ENCODE measurements at places on chromosomes 13 and 19.

- DNase-seq = no peak
Observed at GRCh38 chr13:70034286-70034685, 73.3 kb upstream of the ATXN8OS start.

GRCh38 chr13:45406421-45406820 lies 11.8 kb downstream of the SLC25A30 start:
- no peak for DNase-seq

GRCh38 chr19:3737487-3738205 lies 23.8 kb downstream of the APBA3 start:
- DNase-seq = no peak

DNA sequence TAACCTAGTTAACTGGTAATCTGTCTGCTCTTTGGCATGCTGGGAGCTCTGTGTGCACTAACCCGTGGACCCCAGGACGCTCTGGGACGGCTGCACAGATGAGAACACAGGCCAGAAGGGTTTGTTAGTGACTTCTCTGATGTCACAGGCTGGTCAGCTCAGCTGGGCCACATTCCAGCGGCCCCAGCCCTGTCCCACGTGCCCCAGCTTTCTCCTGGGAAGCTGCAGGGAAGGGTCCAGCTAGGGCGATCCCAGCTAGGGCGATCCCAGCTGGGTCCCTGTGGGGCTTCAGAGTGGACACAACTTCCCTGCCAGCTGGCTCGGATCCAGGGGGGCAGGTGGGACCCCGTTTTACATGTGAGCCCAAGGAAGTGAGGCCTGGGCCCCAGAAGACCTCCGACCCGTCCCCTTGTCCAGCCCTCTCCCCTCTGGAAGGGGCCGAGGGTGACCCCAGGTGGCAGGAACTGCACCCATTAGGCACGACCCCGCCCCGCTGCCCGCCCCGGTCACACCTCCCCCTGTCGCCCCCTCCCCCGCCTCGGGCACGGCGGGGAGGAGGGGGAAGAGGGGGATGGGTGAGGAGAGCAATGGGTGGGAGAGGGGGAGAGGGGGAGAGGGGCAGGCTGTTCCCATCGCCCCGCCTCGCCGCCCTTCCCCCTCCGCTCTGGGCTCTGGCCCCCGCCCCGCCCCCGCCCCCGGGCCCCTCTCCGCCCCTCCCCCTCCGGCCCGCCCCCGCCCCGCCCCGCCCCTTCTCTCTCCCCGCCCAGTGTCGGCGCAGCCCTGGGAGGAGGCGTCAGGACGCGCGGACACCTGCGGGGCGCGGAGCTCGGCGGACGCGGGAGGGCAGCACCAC lies 75.2 kb upstream of the MCF2L start:
- no peak for DNase-seq

DNA sequence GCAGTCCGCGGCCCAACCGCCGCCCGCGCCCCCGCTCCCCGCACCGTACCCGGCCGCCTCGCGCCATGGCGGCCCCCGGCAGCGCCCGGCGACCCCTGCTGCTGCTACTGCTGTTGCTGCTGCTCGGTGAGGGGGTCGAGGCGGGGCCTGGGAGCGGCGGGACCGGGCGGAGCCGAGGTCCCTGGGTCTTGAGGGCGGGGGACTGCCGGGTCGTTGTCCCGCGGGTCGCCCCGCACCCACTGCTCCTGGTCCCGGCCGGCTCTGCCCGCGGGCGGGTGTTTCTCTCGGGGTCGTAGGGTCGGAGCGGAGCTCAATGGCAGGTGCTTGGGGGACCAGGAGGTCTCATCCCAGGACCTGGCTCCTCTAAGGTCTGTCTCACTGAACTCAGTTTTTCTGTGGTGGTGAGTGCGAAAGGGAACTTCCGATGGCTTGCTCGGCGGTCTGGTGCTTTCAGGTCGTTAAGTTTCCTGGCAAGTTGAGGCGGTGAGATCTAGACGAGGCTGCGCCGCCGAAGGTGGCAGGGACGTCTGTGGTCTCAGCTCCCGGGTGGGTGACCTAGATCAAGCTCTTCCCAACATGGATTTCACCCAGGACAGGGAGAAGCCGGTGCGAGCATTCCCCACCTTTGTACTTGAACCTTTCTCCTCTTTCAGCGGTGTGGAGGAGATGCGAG lies 467 bp downstream of the LAMP1 start:
- no peak for DNase-seq

- DNase-seq = no peak
Observed at GRCh38 chr13:93316841-93317240, 90.2 kb downstream of the GPC6 start.

Data from left forelimb (tissue), 1 donor.